ENCODE measurements at places on chromosomes 3 and 15. TPM values are rescaled to one million over a fixed set of nuclear protein-coding genes. Genes with fewer than 3 reads are reported as not detected.

DNA sequence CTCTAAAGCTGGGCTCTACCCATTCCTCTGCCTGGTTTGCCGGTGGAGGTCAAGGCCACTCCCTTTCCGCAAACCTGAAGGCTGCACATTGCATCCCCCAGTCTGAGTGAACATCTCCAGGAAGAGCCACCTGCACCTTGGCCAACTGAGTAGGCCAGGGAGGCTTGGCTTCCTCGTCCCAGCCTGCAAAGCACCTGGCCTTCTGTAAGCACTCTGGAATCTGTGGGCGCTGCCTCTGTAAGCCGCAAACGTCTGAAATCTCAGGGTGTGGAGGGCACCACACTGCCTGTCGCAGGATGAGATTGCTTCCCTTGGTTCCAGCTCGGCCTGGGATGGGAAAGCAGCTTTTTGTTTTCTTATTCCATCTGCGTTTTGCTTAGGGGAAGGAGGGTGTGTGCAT, 81.3 kb downstream of the SEC22A start:
- DNase-seq = no peak

DNA sequence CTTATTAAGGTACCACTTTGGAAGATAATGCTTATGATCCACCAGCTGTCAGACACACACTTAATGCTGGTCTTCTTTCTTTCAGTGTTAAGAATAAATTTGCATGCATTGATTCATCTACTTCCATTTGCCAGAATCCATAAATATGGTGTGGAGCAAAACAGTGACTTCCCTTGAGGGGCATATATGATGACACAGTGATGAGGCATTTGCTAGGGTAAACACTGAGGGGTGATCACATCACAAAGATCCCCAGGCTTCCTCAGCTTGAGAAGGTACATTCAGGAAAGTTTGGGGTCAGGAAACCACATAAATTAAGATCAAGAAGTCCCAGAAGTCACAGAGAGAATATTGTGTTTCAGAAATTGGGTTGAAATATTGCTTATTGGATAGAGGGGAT, 9.9 kb upstream of the ZBED2 start:
- no peak for DNase-seq

Gene CDHR4
- 0.10 TPM for total RNA-seq

GRCh38 chr3:65607101-65607500, 431.6 kb downstream of the MAGI1 start:
- no peak for DNase-seq

DNA sequence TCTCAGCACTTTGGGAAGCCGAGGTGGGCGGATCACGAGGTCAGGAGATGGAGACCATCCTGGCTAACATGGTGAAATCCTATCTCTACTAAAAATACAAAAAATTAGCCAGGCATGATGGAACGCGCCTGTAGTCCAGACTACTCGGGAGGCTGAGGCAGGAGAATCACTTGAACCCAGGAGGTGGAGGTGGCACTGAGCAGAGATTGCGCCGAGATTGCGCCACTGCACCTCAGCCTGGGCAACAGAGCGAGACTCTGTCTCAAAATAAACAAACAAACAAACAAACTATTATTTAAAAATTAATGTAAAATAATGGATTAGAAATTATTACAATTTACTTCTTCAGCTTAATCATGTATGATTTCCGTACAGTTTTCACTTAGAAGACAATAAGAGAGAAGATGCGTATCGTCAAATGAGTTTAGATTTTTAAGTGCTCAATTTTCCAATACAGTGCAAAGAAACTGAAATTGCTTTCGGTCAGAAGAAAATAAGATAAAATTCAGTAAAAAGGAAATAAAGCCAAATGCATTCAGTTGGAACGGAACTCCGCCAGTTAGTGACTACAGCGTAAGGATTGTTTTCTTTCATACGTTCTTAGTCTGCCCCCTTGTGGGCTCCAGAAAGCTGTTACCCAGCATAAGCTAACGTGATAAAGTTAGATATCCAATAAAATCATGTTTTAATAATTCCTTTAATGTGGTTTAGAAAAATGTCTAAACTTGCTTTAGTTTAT, 24.8 kb downstream of the AADAC start:
- peak; percentile 35 for DNase-seq

GRCh38 chr3:79872483-79872882, 104.7 kb upstream of the ROBO1 start:
- DNase-seq = no peak

GRCh38 chr3:141547791-141548190, 61.0 kb downstream of the RASA2 start:
- no peak for DNase-seq

- DNase-seq = peak; percentile 24
These were observed 576.2 kb downstream of the TUSC7 start for GRCh38 chr3:117285737-117286136.

Data from spinal cord (tissue), 10 donors.